Cerebellar nuclear complex (tissue), 1 donor: ENCODE measurements at places on chromosomes 6 and 20.
A peak's percentile ranks its signal among the peaks of the same experiment; 100 is the strongest.

DNA sequence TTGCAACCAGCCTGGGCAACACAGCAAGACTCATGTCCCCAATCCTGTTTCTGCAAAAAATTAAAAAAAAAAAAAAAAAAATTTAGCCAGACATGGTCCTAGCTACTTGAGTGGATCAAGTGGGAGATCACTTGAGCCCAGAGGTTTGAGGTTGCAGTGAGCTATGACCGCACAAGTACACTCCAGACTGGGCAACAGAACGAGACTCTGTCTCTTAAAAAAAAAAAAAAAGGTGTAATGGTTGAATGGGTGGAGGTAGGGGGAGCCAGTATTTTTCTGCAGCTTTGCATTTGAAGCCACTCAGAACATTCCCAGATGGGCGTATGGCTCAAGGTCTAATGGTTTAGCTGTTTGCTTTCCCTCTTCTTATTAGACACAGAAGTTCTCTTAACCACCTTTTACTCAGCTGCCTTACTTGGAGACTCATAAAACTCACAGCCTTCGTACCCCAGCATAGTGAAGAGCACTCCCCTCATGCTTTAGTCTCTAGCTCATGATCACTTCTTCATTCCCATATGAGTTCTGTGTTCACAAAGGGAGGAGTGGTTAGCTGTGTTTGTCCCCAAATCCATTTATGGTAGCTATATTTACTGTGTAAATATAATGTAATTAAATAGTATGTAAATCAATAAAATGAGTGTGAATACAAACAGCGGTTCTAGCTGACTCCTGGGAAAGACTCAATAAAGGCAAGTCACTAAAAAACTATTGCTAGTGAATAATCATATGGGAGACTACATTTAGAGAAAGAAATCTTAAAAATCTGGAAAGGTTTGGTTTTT lies 9.0 kb downstream of the FKBP1A start:
- DNase-seq = no peak

- DNase-seq = no peak
Measured at GRCh38 chr20:46984405-46984804, 89.8 kb downstream of the EYA2 start.

DNA sequence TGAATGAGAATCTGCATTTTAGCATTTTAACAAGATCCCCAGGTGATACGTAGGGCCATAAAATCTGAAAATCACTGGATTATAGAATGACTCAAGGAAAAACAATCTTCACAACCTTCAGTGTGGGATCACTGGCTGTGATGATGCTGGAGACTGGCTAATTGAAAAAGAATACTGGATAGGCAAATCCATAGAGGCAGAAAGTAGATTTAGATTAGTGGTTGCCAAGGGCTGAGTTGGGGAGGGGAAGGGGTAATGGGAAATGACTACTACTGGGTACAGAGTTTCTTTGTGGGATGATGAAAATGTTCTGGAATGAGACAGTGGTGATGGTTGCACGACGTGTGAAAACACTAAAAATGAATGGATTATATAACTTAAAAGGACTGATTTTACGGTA lies 84.1 kb downstream of the CDK19 start:
- no peak for DNase-seq

DNA sequence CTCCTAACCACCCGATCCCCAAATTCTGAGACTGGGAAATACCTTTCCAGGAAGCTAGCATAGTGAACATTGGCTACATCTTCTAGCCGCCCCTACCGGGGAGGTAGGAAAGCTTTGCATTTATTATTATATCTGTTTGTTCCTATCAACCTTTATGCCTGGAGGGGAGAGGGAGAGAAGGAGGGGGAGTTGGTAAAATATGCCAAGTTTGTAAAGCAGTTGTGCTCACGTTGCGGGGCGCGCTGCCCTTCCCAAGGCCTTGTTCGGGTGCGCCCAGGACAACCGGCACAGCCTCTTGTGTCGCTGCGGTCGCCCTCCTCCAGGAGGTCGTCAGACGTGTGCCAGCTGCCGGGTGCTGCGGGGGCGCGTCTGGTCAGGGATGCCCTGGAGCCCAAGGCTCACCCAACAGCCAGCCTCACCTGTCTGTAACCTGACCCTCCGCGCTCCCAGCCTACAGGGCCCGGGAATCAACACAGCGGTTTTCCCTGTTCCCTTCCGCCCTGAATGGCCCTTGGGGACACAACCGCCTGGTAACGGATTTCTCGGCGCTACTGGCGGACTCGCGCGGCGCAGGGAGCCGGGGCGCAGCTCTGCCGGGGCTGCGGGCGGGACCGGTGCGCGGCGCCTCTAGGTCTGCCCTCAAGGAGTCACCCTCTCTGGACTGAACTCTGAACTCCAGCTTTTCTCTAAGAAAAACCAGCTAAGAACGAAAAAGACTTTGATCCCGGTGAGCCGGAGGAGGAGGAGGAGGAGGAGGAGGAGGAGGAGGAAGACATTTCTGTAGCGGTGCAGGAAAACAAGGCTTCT lies 1.1 kb upstream of the OVOL2 start:
- no peak for DNase-seq

DNA sequence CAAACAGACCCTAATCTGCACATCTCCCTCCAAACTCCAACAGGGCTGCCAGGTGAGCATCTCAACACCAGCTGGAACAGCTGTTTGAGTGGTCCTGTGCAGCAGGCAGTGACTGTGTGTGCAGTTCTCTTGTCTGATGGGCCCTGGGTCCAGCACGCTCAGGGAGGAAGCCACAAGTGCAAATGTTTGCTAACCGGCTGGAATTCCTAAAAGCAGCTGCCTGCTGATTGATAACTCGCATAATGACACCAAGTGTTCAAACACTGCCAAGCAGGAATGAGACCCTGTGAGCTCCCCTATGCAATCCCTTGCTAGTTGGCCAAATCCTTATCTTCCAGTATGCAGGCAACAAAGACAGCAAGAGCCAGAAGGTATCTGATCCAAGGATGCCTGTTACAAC lies 650.6 kb downstream of the CBLN4 start:
- DNase-seq = no peak

DNA sequence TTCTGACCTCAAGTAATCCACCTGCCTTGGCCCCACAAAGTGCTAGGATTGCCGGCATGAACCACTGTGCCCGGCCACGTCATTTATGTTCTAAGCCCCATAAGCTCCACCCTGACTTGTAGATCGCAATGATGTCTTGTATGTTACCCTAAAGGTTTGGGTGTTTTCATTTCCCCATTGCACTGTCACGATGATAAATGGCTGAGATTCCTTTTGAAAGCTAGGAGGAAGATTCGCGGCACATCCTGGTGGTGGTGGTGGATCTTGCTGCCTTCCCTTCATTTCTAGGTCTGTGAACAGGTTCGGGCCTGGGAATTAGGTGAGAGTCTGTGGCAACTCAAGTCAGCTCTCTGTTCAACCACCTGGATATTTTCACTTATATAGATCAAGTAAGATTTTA lies 28.3 kb downstream of the MUC22 start:
- no peak for DNase-seq

GRCh38 chr20:21936720-21937380 lies 231.4 kb downstream of the PAX1 start:
- DNase-seq = no peak

DNA sequence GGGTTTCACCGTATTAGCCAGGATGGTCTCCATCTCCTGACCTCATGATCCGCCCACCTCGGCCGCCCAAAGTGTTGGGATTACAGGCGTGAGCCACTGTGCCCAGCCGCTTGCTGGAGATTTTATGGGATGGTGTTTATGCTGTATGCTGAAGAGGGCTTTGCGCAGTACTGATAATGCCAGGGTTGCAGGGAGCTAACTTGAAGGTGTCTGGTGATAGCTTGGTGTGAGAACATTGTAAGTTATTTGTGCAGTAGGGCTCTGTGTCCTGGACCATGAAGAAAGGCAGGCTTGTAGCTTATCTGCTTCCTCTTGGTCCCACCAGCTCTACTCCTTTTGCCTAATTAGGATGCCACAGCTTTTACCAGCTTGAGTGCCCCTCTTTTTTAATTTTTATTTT lies 157.0 kb upstream of the DTNBP1 start:
- DNase-seq = no peak

DNA sequence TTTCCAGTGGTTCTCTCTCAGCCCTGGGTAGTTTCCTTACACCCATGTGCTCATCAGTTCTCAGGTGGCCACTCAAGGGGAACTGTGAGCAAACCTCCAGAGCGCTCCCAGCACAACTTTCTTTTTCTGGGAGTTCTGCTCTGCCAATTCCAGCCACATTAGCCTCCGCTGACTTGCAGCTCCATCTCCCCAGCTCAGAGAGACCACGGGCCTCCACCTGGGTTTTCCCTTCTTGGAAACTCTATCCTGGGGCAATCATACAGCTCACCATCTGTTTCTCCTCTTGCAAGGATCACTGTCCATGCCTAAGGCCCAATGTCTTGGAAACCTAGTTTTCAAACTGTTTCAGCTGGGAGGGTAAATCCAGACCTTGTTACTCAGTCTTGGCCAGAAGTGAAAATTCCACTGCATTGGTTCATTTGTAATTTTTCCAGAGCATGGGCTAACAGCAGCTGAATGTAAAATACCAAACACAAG lies 129.9 kb downstream of the EYA2 start:
- no peak for DNase-seq

DNA sequence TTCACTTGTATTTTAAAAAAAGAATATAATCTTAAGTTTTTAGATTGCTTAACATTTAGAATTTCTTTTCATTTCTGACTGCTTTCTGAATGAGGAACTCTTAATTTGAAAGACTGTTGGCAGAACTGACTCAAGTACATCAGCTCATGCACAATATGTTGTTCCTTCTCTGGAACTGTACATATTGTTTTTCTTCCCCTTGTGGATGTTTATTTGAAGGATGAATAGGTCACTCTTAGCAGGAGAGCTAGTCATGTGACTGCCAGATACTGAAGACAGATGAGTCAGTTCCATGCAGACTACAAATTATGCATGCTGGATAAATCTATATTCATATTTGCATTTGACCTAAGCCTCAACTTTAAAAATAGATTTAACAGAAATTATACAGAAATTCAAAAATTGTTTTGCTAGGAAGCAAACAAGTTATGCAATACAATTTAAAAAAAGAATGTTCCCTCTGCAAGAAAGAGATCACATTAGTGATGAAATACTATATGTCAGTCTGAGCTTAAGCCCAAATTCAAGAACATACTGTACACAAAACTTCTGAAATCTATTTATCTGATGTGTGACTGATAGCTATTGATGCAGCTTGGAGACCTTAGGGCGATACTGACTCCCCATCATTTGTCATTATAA lies 1274.9 kb upstream of the GJE1 start:
- no peak for DNase-seq

DNA sequence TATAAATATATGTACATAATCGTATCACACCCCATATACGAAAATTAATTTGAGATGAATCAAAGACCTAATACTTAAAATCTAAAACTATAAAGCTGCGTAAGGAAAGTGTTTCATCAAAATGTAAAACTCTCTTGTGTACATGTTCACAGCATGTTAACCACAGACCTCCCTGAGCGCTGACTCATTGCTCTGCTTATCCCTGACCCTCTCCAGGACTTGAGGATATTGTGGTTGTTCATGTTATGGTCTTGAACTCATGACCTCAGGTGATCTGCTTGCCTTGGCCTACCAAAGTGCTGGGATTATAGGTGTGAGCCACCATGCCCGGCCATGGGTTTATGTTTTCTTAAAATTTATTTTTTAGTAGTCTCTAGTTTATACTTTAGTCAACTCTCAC lies 14.2 kb downstream of the FAM83B start:
- DNase-seq = no peak

- DNase-seq = no peak
Measured at GRCh38 chr6:107817784-107818183, 6.3 kb downstream of the SCML4 start.

DNA sequence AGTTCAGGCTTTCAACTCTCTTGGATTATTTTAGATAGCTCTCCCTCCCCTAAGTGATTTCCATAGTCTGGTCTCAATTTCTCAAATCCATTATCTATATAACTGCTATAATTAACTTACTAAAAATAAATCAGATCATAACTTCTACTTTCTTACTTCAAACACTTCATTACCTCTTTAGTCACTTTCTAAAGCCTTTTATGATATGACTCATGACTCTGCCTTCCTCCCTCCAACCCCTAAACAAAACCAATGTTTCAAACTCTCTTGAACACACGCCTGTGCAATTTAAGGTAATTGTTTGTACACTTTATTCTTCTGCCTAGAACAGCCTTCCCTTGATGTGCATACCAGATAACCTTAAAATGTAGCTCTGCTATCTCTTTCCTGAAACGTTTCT lies 100.5 kb downstream of the LMBRD1 start:
- no peak for DNase-seq

GRCh38 chr20:51930775-51931174 lies 128.5 kb upstream of the SALL4 start:
- DNase-seq = no peak

- DNase-seq = no peak
Measured at GRCh38 chr6:70666706-70667105, 977 bp upstream of the SMAP1 start.

- DNase-seq = no peak
Measured at GRCh38 chr6:145539831-145540230, 195.5 kb downstream of the EPM2A start.

GRCh38 chr6:48036316-48036715 lies 74.7 kb downstream of the PTCHD4 start:
- DNase-seq = no peak

DNA sequence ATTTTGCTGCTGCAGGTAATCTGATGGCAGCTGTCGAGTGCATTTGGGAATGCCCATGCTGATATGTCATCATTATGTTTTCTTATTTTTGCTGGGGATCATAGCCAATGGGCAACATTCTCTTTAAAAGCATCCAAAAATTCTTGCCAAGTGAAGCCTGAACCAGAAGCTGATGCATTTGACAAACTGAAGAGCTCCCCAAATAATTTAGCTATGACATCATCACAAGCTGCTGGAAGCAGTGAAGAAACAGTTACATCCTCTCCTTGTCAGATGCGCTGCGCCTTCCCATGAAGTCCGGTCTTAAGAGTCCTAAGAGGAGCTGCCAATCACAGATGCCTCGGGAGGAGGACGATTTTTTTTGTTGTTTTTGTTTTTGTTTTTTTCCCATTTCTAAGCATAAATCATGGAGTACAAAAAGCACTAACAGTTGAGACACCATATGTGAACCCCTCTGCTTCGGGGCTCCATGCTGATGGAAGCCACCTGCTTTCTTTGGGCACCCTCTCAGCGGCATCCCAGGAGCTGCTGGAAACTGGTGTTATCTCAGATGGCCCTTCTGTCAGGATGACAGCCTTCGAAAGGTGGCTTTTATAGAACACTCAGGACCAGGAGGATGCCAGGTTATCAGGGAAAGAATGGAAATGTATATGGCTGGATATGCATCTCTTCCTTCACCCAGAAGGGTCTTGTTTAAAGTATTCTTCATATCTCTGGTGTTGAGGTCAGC lies 56.1 kb upstream of the FOXQ1 start:
- peak; percentile 64 for DNase-seq

- no peak for DNase-seq
Measured at GRCh38 chr6:142331075-142331551, 29.3 kb downstream of the ADGRG6 start.

DNA sequence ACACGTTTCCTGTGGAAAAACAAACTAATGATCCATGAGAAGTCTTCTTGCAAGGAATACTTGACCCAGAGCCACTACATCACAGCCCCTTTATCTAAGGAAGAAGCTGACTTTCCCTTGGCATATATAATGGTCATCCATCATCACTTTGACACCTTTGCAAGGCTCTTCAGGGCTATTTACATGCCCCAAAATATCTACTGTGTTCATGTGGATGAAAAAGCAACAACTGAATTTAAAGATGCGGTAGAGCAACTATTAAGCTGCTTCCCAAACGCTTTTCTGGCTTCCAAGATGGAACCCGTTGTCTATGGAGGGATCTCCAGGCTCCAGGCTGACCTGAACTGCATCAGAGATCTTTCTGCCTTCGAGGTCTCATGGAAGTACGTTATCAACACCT lies 35.4 kb downstream of the GCNT2 start:
- no peak for DNase-seq
